Epithelial cell of esophagus (primary cell): ENCODE measurements at places on chromosomes 4 and X.

DNA sequence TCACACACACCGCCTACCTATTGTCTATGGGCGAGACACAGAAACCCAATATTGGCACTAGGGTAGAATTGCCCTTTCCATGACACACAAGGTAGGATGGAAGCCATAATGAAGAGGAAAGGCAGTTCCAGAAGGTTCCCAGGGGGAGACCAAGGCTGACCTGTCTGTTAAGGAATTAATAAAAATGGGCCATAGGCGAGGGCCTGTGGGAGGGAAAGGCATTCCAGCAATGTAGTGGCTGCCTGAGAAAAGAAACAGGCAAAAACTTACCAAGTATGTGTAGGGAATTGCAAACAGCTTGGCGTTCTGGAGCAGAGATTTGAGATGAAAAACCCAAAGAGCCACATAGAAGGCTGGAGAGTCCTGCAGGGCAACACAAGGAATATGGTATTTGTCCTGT, 19.1 kb downstream of the MAGED2 start:
- no peak for DNase-seq

GRCh38 chrX:26914232-26914631, 548.9 kb downstream of the PPP4R3C start:
- no peak for DNase-seq

GRCh38 chr4:87322754-87323153, at the start of gene HSD17B13:
Gene HSD17B13, minus strand, starts transcription at chr4:87322882. Its CDS starts 41 bp downstream, at chr4:87322841.
- DNase-seq, result no peak

DNA sequence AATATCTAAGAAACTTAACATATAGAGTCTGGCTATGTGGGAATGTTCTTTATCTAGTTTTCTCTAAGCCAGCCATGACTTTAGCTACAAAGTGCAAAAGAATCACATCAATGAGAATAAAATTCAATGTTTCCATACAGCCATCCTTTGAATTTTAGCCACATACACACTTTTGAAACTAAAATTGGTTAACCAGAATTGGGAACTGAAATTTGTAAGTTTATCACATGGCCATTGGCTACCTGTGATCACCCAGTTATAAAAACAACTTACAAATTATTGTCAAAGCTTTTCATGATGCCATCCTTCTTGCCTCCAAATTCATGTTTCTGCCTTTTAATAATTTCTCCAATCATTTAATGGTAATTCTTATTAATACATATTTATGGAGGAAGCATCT, 49.9 kb downstream of the PAK3 start:
- DNase-seq, result no peak

GRCh38 chr4:109701566-109702410, 1.5 kb downstream of the CASP6 start:
- DNase-seq, result peak; percentile 8

- peak; percentile 87 for DNase-seq
Observed at GRCh38 chrX:122582280-122582974, 601.7 kb upstream of the GRIA3 start.

DNA sequence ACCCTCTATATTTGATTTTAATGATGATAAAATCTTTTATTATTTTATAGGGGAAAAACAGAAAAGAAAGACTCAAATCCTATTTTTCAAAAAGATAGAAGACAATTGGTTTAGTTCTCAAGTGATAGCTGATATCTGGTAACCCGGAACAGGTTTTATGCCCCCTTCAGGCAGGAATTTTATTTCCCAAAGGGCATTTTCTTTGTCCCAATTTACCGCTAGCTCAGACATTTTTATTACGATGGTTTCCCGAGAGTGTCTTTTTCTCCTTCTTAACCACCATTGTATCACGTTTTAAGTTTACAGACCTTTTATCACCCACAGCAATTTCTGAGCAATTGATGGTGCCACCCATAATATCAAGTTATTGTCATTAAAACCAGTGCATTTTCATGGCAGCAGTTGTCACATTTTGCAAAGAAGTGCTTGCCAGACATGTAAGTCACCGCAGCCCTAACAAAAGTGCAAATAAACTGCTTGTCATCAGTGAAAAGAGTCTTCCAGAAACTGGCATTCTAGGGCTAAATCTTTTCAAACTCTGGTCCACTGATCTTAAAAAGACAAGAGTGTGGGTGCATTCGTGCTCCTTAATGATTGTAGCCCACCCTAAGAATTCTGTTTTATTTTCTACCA, 204.8 kb upstream of the VCX start:
- DNase-seq, result no peak

GRCh38 chr4:184450045-184450444, 24.3 kb downstream of the IRF2 start:
- DNase-seq, result peak; percentile 41

DNA sequence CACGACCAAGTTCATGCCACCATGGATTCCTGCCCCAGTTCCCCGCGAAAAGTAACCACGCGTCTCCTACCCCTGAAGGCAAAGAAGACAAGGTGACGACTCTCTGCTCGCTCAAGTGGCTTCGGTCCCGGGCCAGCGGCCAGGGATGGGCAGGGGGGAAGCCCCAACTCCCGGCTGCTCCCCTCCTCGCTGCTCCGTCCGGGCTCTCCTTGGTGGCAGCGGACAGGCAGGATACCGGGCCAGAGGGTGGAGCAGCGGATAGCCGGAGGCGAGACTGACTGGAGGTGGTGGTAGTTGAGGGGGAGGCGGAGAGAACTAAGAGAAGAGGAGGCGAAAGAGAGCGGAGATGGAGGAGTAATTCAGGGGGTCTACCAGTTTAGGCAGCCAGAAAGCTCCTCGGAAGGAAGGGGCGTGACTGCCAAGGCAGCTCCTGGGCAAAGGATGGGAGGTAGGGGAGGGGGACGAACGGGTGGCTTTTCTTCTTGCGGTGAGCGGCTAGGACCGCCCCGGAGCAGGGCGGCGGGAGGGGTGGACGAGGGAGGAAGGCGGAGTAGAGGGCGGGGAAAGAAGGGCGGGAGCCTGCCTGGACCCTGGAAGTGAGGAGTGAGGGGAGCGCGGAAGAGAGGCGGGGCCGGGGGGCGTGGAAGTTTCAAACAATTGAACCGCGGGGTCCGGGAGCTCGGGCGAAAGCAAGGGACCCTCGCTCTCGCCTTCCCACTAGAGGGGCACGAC, at the start of gene AMOT:
AMOT (minus strand) TSS at position 450 of the 732 bp plus-strand sequence. CDS start 17,705 bp downstream, outside the sequence.
- peak; percentile 49 for DNase-seq

GRCh38 chr4:52755426-52755825, 4.2 kb upstream of the ERVMER34-1 start:
- DNase-seq, result no peak

DNA sequence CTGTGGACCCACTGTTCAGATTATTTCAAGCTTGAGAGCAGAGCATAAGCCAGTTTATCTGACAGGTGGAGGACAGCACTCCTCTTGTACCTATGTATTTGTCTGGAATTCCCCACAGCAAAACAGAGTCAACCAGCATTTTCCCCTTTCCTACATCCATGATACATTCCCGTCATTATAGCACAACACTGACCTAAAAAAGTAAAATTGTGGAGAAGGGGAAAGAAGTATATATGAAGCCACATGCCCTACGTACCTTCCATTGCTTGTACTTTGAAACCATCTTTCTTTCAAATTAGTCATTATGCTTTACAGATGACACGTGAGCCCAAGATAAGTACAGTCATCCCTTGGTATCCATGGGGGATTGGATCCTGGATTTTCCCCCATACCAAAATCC, 73.3 kb downstream of the KLHL8 start:
- DNase-seq, result no peak

GRCh38 chrX:3176439-3176820, 135.2 kb downstream of the ARSF start:
- no peak for DNase-seq

GRCh38 chr4:180150818-180151217, 2092.4 kb upstream of the TENM3 start:
- peak; percentile 24 for DNase-seq

DNA sequence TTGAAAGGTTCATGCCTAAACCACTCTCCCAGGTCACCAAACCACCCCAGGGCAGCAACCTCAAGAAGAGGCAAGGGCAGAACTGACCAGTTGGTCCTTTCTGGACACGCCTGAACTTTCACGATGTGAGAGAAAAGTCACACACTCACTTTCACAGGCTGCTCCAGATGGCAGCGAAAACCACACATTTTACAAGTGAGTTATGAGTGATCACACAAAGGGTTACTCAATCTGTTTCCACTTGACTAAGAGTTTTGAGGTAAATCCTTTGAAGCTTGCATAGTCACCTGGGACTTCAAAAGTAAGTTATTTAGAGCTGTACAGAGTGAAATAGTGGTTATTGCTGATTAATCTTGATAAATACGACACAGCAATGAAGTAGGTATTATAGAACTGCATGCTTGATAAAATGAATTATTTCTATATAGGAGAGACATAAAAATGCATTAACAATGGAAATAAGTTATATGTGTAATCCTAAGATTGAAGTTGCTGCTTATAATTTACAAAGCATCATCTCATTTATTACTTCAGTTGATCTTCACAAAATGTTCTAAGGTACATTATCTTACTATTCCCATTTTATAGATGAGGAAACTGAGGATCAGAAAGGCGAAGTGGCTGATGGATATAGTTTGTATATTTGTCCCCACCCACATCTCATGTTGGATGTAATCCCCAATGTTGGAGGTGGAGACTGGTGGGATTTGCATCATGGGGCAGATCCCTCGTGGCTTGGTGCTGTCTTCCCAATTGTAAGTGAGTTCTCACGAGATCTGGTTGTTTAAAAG, 103.0 kb upstream of the KLF3 start:
- peak; percentile 72 for DNase-seq

DNA sequence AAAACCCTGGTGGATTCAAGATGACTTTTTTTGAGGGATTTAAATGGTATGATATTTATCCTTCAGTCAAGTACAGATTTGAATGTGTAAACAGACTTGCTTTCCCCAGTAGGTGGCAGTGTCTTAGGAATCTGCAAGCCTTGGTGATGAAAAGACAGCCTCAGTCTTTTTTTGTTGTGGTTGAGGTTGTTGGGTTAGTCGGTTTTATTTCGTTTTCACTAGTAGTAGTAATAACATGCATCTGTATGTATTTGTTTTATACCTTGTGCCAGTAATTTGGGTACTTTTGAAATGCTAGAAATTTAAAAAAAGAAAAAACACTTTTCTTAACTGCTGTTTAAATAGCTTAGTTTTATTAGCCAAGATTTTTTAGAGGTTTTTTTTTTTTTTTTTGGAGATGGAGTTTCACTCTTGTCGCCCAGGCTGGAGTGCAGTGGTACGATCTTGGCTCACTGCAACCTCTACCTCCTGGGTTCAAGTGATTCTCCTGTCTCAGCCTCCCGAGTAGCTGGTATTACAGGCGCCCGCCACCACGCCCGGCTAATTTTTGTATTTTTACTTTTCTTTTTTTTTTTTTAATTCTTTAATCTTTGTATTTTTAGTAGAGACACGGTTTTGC, 39.2 kb downstream of the COPS4 start:
- DNase-seq, result peak; percentile 86

DNA sequence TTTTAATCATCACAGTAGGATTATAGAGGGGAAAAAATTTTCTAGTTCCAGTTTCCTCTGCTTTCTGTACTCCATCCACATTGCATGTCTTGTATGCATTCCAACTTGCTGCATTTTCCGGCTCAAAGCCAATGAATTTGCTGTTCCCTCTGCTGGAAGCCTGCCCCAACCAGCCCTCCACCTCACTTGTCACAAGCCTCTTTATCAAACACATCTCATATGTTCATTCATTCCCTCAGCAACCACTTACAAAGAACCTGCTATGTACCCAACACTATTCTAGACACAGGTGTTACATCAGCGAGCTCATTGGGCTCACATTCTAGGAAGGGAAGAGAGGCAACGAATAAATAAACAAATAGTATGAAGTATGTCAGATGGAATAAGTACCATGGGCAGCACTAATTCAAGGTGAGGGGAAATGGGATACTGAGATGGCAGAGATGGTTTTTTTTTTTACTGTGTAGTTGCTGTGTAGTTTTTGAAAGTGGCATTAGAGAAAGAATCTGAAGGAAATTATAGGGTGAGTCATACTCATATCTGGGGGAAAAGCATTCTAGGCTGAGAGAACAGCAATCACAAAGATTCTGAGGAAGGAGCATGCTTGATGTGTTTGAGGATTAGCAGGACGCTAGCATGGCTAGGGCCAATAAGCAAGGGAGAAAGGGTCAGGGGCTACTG, 332.5 kb downstream of the PDGFC start:
- peak; percentile 5 for DNase-seq

DNA sequence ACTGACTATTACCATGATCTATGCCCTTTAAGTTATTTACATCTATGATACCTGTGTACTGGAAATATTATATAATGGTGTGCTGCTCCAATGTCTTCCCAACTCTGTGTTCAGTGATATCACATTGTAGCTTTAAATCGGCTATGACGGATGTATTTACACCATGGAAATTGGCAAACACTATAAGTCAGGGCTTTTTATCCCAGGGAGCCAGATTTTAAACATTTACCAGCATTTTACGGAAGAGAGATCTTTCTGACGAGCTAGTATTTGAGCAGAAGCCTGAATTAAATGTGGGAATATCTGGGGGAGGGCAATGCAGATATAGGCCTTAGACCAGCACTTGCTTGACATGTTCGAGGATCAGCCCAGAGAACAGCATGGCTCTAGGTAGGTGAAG, 7.7 kb upstream of the PGM2 start:
- no peak for DNase-seq

GRCh38 chr4:182897601-182898478, 19.3 kb downstream of the DCTD start:
- DNase-seq, result no peak

DNA sequence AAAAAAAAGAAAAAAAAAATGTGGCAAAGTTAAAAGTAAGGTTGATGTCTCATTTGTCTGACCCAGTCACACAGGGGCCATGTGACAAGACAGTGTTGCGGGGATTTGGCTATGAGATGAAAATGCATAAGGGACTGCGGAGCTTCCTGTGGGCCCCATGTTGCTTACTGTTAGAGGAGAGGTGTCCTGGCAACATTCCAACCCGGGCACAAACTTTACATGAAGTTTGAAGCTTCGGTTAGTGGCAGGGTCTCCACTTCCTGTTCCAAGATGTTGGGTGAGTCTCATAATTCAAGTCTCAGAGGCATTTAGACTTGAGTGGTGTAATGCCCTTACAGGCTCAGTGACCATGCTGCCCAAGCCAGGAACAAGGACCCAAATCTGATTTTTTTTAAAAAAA, 111.3 kb downstream of the MAML3 start:
- no peak for DNase-seq

DNA sequence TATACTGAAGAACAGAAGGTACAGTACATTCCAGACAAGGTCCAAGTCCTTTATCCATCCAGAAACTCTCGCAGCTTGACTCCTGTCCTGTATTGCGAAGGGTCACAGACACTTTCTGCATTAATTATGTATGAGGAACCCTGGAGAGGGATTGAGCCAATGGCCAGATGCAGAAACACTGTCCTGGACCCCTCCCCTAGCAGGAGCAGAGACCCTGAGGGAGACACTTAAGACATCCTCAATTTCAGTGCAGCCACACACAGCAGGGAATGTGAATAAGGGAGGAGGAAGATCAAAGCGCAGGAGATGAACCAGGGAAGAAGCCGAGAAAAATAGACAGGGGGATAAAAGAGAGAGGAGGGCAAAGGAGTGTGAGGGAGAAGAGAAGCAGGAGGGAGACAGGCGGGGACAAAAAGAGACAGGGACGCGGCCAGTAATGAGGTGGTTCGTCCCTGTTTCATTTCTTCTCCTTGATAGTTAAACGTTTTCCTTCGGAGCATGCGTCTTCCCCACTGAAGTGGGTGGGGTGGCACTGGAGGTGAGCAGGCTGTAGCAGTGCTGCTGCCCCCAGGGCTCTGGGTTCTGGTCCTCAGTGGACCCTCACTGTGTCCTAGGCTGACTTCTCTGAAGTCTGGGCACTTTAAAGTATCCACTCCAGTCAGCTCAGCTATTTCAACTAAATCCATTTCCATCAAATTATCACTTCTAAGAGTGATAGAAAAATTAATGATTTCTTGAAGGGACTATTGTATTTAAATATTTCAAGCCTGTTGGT, 356.4 kb upstream of the NOCT start:
- no peak for DNase-seq

GRCh38 chrX:103376118-103376978, at the start of gene BEX3:
Gene BEX3, plus strand, starts transcription at chrX:103376538. Its CDS starts 984 bp downstream, at chrX:103377522.
- DNase-seq, result peak; percentile 17
